ENCODE measurements at places on chromosomes 1 and 21.

GRCh38 chr1:112923234-112923958, 32.6 kb downstream of the SLC16A1 start:
- DNase-seq = no peak

DNA sequence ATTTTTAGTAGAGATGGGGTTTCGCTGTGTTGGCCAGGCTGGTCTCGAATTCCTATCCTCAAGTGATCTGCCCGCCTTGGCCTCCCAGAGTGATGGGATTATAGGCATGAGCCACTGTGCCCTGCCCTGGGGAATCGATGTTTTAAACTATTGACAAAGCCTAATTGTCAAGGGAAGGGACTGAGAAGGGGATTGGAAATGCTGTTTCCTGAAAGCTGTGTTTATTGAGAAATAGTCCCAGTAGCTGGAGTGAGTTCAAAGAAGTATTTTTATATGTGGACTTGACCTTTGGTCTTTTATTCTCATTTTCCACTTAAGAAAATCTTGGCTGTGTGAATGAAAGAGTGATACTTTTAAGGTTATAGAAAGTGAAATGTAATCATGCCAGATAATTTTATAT, 47.5 kb downstream of the KIF1B start:
- no peak for DNase-seq

- DNase-seq = no peak
Observed at GRCh38 chr21:42202321-42202720, 16.6 kb upstream of the ABCG1 start.

GRCh38 chr1:207935166-207935583, 24.2 kb upstream of the CD34 start:
- DNase-seq = no peak

- no peak for DNase-seq
Observed at GRCh38 chr1:89425056-89425455, 61.2 kb downstream of the GBP6 start.

GRCh38 chr1:98737835-98738234, 76.3 kb downstream of the SNX7 start:
- DNase-seq = no peak

GRCh38 chr21:22174746-22175145, 1176.5 kb downstream of the NCAM2 start:
- DNase-seq = no peak

DNA sequence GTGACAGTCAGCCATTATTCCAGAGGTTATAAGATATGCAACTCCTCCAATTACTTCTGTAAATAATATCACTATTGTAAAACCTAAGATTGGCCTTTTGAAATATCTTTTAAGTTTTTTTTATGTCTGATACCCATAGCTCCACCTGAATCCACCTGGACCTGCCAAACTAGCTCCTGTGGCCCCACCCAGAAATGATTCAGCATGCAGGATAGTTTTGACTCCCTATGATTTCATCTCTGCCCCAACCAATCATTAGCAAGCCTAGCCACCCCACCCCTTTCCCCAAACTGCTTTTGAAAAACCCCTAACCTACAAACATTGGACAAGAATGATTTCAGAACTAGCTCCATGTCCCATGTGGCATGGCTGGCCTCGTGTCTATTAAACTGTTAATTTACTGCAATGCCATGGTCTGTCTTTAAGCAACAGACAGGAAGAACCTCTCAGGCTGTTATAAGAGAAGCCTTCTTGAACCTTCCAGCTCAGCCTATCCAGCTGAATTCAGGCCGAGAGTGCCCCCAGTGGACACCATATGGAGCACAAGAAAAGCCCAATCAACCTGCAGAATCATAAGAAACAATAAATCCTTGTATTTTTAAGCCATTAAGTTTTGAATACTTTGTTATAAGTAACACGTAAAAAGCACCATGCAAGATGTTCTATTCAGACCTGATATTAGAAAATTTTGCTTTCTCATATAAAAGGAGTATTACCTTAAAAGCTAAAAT, 263.0 kb upstream of the ZRANB2 start:
- DNase-seq = no peak

DNA sequence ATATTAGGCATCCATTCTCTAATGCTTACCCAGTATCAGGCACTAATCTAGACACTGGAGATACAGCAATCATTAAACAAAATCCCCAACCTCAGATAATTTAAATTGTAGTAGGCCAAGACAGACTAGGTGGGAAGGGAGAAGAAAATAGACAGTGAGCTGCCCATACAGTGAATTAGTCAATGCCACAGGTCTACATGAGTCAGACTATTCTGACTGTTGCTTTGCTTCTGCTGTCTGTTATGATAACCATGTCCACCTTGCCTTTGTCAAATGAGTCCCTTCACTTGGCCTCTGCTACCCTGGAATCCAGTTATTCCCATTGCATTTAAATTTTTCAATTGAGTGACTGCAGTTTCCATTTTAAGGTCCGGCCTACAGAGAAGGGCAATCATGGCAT, 59.5 kb downstream of the PIK3R3 start:
- no peak for DNase-seq

GRCh38 chr1:213623862-213624261, 363.9 kb upstream of the PROX1 start:
- DNase-seq = no peak

- DNase-seq = no peak
Observed at GRCh38 chr1:28606771-28607170, 14.7 kb downstream of the RAB42 start.

- no peak for DNase-seq
Observed at GRCh38 chr1:101389547-101389929, 152.7 kb downstream of the S1PR1 start.

DNA sequence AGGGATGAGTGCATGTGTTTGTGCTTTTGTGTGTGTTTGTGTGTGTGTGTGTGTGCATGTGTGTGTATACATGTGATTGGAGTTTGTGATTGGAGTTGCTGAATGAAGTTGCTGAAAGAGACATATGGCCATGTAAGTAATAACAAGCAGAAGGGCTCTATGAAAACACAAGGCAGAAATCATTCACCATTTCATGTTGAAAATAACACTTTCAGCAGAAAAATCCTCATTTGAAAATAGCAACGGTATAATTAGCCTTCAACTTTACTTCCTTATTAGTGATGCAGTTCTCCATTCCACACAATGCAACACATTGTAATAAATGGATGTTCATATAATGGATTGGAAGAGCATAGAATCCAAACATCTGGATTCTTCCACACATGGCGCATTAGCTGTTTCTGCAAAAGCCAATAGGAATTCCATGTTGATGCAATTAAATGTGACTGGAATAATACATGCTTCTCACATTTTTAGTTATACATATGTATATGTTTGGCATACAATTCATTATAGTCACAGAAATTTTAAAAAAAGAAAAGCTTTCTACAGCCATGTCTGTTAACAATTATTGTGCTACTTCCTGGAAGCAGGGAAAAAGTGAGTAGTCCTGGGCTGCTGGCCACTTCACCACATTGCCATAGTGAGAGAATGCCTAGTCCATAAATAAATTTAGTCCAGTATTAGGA, 538.0 kb downstream of the LTN1 start:
- DNase-seq = no peak

GRCh38 chr21:28235169-28235895, 757.3 kb downstream of the LTN1 start:
- no peak for DNase-seq

- DNase-seq = no peak
Observed at GRCh38 chr1:91645031-91645430, 144.4 kb downstream of the CDC7 start.

DNA sequence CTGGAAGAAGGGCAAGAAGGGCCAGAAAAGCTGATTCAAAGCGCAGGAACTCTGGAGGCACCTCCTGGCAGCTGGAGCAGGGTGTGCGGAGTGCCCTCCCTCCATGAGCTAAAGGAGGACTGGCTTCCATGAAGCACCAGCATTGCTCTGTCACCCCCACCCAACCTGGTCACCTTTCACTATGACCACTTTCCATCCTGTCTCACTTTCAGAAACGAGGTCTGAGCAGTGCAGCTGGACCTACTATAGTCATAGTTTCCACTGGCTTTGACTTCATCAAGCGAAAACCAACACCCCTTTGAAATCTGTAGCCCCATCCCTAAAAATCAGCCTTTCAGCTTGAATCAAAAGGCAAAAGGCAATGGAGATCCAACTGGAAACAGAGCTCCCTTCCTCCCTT, 84.8 kb upstream of the CACNA1E start:
- peak; percentile 57 for DNase-seq

- no peak for DNase-seq
Observed at GRCh38 chr1:8727809-8728213, 89.6 kb downstream of the RERE start.

- no peak for DNase-seq
Observed at GRCh38 chr1:57124768-57125446, 159.1 kb upstream of the C8B start.

GRCh38 chr1:70675737-70676156, 264.7 kb downstream of the CTH start:
- no peak for DNase-seq

DNA sequence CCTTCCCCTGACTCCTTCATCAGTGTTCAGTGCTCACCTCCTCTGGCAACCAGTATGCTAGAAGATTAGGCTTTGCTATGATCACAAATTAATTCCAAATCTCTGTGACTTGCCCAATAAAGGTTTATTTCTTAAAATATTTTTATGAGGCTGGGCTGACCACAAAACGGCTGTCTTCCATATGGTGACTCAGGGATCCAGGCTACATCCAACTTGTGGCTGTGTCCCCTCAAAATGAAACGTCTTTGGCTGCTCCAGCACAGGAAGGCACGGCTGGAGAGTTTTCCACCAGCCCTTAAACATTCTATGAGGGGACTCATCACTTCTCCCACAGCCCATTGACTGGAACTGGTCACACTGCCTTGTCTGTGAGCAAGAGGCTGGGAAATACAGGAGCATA, 131.5 kb downstream of the HUNK start:
- no peak for DNase-seq

GRCh38 chr1:32749332-32749731, 46.8 kb upstream of the SYNC start:
- no peak for DNase-seq

- DNase-seq = no peak
Observed at GRCh38 chr1:233868461-233868860, 36.0 kb upstream of the SLC35F3 start.

DNA sequence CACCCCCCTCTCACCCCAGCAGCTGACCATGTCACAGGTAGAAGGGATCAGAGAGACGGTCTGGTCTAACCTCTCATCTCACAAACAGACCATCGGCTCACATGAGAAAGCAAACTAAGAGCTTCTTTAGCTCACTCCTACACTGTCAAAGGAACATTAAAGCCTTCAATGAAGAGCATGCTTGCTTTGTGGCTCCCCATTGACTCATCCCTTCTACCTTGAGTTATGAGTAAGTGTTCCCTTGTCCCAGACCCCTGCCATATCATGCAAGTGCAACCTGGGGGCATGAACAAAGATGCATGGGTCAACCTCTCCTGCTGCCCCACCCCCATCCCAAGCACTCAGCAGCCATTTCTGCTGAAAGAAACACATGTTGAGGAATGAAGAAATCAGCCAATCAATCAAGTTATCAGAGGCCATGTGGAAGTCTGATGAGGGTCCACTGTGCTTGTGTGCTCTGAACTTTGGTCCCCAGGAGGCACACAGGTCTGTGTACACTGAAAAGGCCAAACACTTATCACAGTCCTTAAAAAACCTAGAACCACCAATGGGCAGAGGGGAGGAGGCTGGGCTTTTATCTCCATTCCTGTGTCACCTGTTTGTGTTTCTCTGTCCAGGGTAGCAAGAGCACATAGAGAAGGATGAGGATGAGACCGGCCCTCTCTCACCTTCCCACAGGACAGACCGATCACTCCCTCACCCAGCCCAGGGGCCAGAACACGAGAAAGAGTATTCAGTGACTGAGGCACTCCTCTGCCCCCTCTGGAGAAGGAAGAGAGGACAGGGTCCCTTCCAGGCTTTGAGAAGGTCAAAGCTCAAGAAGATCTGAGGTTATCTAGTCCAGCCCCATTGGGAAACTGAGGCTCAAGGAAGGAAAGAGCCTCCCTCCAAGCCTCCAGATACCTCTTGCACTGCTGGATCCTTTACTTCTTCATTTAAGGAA, 9.5 kb downstream of the ETNK2 start:
- no peak for DNase-seq

- DNase-seq = no peak
Observed at GRCh38 chr1:8661185-8662110, 156.0 kb downstream of the RERE start.

- no peak for DNase-seq
Observed at GRCh38 chr1:24224761-24225160, 37.7 kb upstream of the IFNLR1 start.

- no peak for DNase-seq
Observed at GRCh38 chr1:217342105-217342504, 288.8 kb downstream of the GPATCH2 start.

DNA sequence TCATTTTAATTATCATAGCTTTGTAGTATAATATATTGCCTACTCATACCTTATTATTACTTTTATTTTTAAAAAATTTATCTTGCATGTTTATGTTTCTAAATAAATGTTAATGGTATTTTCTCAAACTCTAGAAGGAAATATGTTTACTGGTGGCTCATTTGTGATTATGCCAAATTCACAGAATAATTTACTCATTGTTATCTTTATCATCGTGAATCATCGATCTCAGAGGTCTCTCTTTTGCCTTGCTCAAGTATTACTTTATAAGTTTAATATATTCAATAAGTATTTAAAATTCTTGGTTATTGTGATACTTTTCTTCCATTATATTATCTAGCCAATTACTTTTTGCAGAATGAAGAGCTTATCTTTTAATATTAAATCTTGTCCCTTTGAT, 836.7 kb upstream of the ADAMTS5 start:
- no peak for DNase-seq

DNA sequence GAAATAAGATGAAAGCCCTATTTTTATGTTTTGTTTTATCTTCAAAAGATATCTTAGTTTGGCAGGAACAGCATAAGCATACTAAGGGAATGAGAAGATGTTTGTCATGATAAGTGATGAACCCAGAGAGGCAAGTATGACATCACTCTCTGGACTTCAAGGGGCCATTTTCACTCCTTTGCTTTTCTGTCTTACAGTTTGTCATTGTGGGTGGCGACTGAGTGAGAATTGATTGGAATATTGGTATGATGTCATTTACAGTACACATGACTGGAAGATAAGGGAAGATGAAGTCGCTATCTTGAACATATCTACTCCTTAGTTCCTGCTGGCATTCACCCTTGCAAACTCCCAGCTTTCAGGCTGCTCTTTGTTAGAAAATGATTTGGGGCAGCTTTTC, 258.1 kb upstream of the RAB4A start:
- no peak for DNase-seq

DNA sequence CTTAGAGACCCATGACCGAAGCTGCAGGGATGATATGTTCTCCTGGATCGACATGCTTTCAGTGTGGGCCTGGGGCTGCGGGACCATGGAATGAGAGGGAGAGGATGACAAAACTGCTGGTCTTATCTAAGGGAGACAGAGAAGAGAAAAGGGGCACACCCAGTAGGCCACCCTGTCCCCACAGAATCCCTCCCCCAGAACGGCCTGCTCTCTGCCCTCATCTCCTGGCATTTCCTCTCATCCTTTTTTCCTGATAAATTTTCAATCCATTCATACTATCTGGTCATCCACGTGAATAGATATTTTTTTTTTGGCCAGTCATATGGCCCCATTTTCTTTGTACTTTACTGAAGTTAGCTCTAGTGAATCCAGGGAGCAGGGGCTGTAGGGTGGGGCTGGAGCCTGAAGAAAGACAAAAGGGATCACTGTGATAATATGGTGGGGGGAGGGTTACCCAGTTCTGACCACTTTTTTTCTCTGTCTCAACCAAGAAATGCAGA, at the start of gene PKLR:
TSS of gene PKLR (minus strand) at position 97 of the 500 bp plus-strand sequence. CDS start at position 54, 43 bp downstream.
- no peak for DNase-seq

GRCh38 chr1:169163059-169163458, 56.6 kb downstream of the ATP1B1 start:
- DNase-seq = no peak

GRCh38 chr1:77655431-77655974, 27.0 kb downstream of the ZZZ3 start:
- DNase-seq = no peak
